Hematopoietic multipotent progenitor cell (in vitro differentiated cells): ENCODE measurements at places on chromosomes 4 and X. TPM values are rescaled to one million over a fixed set of nuclear protein-coding genes. Genes with fewer than 3 reads are reported as not detected.

DNA sequence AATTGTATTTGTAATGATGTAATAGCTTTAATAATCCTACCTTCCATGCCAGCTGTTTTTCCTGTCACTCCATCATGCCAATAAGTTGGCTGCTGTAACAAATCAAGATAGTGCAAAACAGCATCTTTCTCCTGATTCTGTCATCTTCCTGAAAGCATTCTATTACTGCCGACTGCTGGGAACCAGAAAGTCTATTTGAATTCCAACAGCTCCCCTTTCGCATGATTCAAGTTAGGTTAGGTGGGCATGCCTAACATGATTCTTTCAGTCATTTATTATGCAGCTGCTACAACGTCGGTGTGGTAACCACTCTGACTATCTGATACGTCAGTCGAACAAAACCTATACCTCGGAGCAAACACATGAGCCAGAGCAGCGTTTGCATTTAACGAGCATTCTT lies 127.9 kb upstream of the DMD start:
- no peak for DNase-seq

- DNase-seq: no peak
Measured at GRCh38 chr4:186807808-186808629, 84.4 kb upstream of the FAT1 start.

GRCh38 chrX:21373001-21373400 lies 1.2 kb upstream of the CNKSR2 start:
- DNase-seq: no peak

The SHOX gene
- not detected for total RNA-seq

DNA sequence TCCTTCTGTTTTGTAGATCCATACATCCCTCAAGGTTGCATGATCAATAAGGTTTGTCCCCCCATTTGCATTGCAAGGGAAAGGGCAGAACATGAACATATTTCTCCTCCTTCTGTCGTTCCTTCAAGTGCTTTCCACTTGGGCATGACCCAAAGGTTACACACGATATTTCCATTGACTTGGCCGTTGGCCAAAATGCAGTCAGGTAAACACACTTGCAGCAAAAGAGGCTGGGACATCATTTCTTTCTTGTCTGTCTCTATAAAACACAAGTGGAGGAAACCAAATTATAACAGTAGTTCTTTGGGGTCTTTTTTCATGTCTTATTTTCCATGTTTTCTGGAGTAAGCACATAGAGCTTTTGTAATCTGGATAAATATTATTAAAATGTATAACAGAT lies 156.1 kb downstream of the FRAS1 start:
- no peak for DNase-seq

DNA sequence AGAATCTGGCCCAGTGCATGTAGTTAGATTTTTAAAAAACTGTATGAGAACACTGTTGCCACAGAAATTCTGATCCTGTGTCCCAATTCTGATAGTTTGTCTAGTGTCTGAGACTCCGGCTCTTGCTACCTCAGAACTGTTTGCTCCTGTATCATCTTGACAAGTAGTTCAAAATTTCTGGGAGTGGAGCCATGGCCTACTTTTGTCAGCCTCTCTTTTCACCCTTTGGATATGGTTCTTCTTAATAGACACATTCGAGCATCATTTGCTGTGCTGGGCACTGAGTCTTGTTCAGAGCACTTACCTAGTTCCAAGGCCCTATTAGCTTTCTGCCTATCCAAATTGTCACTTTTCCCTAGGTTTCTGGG lies 46.9 kb downstream of the ATP10D start:
- DNase-seq: no peak

The XAGE2 gene
- total RNA-seq: not detected

- DNase-seq: peak; percentile 15
Measured at GRCh38 chrX:76279007-76279406, 106.1 kb downstream of the PBDC1 start.

DNA sequence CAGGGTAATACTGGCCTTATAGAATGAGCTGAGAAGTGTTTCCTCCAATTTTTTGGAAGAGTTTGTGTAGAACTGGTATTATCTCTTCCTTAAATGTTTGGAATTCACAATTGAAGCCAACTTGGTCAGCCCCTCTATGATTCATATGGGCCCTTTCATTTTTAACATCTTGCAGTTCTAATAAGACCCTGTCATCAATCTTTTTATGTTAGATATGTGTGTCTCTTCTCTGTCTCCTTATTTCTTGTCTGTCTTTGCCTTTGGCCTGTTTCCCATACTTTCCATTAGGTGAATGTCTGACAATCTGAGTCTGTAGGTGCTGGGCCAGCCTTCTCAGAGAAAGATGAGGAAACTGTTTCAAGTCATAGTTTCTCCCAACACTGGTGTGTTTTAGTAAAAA lies 88.7 kb downstream of the SLC16A2 start:
- no peak for DNase-seq

GRCh38 chr4:25030277-25031076 lies at the start of gene LGI2:
Gene LGI2, minus strand, starts transcription at chr4:25030946. Its CDS starts 253 bp downstream, at chr4:25030693.
- DNase-seq: no peak

The POF1B gene
- not detected for total RNA-seq

- no peak for DNase-seq
Measured at GRCh38 chr4:164783976-164784375, 30.0 kb downstream of the SMIM31 start.

The IL3RA gene
- 23.4 TPM for total RNA-seq

DNA sequence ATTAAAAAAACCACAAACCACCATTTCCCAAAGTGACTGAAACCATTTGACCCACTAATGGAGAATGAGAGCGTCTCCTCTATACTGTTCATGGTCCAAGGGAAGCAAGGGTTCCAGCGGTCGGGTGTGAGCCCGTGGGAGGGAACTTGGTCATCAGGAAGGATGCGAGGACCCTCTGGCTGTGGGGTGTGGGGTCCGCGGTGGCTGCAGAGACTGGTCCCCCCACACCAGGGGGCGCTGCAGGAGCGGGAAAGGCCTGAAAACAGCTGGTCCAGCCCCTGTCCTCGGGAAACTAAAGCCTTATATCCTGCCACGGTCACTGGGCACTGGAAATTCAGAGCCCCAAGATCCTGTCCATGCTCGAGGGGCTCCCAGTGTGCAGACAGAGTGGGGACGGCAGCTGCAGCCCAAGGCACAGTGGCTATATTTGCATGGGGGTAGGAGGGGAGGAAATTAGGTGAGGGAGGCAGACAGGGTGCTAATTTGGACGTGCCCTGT lies 4.3 kb downstream of the BLOC1S4 start:
- DNase-seq: peak; percentile 76

The HERC5 gene
- 6.5 TPM for total RNA-seq

GRCh38 chrX:72245461-72246089 lies 6.7 kb upstream of the ERCC6L start:
- DNase-seq: no peak

DNA sequence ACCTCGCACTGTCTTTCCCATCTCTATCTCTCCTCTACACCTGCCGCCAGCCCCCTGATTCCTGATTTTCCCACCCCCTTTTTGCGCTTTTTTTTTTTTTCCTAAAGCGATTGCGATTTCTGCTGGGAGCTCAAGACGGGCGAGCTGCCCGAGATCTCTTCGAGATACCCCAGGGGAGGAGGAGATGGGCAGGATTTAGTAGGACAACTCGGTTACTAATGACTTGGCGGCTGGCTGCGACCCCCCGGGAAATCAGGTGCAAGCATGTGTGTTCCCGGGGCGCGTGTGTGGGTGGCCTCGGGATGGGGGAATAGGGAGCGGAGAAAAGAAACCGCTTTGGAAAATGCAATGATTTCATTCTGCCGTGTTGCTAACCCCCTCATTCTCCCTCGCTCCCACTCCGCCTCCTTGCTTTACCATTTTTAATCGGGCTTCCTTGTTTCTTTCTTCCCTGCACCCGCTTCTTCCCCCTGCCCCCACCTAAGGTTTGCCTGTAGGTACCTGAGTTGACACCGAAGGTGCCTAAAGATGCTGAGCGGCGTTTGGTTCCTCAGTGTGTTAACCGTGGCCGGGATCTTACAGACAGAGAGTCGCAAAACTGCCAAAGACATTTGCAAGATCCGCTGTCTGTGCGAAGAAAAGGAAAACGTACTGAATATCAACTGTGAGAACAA lies 4.4 kb downstream of the SLITRK2 start:
- no peak for DNase-seq

DNA sequence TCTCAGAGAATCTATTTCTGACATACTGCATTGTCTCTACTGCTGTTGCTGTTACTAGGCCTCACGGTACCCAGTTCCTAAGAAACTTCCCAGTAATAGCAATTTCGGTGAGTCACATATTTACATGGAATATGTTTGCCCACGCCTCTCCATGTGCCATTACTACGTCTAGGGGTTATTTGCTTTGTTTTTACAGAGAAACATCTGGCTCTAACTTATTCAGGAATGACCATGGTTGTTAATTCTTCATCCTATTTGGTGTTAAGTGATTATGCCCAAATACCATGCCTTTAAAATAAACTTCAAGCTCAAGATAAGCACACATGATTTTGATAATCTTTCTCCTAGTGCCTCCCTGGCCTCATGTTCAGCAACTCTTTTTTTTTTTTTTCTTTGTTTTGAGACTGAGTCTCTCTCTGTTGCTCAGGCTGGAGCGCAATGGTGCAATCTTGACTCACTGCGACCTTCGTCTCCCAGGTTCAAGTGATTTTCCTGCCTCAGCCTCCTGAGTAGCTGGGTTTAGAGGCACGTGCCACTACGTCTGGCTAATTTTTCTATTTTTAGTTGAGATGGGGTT lies 101.0 kb upstream of the HS3ST1 start:
- DNase-seq: no peak

- DNase-seq: no peak
Measured at GRCh38 chr4:3524920-3525319, 7.3 kb downstream of the LRPAP1 start.

The MAGEE1 gene
- total RNA-seq: 2.4 TPM

The PNMA3 gene
- 2.2 TPM for total RNA-seq

The PCDH10 gene
- total RNA-seq: under 0.01 TPM

The MGAT4D gene
- under 0.01 TPM for total RNA-seq

DNA sequence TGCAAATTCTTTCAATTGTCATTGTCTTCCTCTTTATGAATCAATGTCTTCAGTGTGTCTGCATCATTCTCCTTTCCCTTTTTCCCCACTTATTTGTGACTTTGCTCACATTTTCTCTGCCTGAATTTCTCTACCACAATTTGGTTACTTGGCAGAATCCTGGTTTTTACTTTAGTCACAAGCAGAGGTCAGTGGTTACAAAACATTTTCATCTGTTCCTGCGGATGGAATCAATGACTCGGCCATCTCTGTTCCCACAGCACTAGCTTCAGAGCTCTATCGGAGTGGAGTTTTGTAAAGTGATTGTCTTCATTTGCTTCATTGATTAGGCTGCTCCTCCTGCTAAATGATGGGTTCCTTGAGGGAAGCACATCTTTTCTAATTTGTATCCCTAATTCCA lies 501.3 kb upstream of the AADAT start:
- DNase-seq: no peak

The SYTL5 gene
- not detected for total RNA-seq

DNA sequence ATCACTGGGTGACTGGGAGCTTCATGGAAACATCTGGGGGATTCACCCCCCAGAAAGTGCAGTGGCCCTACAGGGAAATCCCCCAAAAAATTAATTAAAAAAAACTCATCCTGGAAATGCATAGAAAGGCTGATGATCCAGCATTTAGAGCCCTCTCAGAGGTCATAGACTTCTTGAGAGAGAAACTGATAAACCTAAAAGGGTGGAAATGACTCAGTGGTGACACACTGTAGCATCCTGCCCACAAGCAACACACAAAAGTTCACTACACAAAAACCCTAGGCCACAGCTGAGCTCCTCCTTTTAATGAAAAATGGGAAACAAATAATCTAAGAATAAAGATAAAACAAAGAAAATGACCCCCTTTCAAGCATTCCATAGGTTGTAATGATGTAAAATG lies 911.5 kb downstream of the GLUD2 start:
- DNase-seq: no peak

- no peak for DNase-seq
Measured at GRCh38 chr4:74362347-74362746, 2.6 kb upstream of the EREG start.

- no peak for DNase-seq
Measured at GRCh38 chrX:135416546-135416945, 5.2 kb upstream of the SMIM10L2A start.

GRCh38 chr4:112532267-112532666 lies 16.3 kb upstream of the NEUROG2 start:
- DNase-seq: no peak

GRCh38 chr4:40524366-40525041 lies 105.2 kb downstream of the RBM47 start:
- no peak for DNase-seq

DNA sequence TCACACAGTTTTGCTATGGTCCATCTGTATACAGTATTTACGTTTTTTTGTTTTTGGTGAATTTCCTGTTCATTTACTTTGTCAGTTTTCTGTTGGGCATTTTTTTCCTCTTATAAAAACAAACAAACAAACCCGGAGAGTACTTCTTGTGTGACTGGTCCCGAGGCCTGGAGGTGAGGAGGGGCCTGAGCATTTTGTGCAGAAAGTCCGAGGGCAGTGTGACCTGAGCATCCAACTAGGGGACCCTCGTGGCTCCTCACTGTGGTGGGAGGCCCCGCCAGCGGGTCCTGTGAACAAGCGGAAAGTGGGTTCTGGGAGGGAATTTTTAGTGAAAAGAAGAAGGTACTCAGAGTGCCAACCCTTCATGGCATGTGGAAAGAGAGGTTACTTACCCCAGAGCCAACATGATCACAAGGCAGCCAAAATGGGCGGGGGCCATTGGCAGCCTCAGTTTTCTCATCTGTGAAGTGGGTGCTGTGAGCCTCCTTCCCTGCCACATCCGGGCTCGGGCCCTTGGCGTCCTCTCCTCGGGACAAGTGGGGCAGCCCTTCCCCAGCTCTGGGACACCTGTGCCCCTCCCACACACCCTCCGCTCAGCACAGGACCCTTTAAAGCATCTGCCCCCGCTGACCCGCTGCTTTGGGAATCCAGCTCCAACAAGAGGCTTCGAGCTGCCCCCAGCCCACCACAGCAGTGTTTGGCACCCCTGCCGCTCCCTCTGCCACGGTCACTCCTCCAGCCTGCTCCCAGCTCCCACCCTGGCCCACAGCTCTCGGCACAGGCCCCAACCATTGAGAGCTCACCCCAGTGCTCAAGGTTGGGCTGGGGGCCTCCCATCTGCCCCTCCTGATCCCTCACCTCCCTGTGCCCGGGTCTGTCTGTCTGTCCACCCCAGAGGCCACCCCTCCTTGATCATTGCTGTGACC lies 22.8 kb upstream of the GPR78 start:
- DNase-seq: no peak

GRCh38 chrX:119442286-119442685 lies 26.0 kb upstream of the SLC25A5 start:
- peak; percentile 0 for DNase-seq

DNA sequence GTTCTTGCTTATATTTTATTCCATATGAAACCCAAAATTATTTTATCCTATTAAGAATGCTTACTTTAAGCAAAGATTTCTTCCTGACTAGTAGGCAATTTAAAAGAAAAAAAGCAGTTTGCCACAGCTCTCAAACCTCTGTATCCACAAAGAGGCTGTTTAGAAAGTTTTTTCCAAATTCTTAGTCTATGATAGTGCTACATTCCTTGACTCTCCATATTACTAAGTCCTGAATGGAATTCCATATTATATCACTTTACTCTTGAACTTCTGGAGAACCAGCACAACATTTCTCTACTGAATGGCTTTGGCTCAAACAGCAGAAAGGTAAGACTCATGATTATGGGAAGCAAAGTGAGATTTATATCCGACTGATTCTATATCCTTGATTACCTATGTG lies 8.3 kb downstream of the SLC10A6 start:
- no peak for DNase-seq
